Pulmonary artery endothelial cell (primary cell): ENCODE measurements at places on chromosomes 4 and X. TPM values are rescaled to one million over a fixed set of nuclear protein-coding genes. Genes with fewer than 3 reads are reported as not detected.

REST gene
- total RNA-seq, result 34.0 and 39.1 TPM in 2 replicates

DGKK gene
- under 0.01 TPM in 1 of 2 replicates, not detected in the other for total RNA-seq

BEX5 gene
- total RNA-seq, result 2.4 and 3.5 TPM in 2 replicates

GRCh38 chrX:95764972-95765451 is 919.6 kb upstream of the DIAPH2 start:
- DNase-seq, result no peak

DNA sequence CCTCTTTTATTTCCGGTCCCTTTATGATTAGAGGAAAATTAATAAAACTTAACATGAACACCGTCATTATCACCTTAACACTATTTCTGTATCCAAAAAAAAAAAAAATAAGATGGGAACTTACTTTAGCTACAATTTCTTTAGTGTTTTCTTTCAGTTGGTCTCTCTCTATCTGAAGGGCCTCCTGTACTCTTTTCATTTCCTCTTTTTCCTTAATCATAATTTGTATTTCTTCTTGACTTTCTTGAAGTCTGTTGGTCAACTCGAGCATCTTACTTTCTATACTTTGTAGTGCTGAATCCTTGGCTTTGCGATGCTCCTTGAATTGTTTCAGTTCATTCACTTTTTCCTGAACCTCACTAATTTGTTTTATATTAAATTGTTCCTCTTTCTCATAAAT is 45.3 kb upstream of the BDH2 start:
- no peak for DNase-seq

FMR1NB gene
- total RNA-seq, result not detected in 2 replicates

KIF4A gene
- 13.9 and 26.9 TPM in 2 replicates for total RNA-seq

ZAR1 gene
- not detected in 2 replicates for total RNA-seq

DNA sequence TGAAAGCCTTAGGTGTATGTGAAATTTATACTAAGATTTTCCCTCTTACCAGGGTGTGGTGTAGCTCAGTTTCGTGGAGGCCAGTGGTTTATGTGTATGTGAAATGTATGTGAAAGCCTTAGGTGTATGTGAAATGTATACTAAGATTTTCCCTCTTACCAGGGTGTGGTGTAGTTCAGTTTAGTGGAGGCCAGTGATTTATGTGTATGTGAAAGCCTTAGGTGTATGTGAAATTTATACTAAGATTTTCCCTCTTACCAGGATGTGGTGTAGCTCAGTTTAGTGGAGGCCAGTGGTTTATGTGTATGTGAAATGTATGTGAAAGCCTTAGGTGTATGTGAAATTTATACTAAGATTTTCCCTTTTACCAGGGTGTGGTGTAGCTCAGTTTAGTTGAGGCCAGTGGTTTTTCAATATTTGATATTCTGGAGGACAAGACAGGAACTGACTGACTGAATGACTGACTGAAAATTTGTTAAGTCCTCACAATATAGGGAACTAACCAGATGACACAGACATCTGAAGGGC is 143.7 kb downstream of the NEXMIF start:
- no peak for DNase-seq

DNA sequence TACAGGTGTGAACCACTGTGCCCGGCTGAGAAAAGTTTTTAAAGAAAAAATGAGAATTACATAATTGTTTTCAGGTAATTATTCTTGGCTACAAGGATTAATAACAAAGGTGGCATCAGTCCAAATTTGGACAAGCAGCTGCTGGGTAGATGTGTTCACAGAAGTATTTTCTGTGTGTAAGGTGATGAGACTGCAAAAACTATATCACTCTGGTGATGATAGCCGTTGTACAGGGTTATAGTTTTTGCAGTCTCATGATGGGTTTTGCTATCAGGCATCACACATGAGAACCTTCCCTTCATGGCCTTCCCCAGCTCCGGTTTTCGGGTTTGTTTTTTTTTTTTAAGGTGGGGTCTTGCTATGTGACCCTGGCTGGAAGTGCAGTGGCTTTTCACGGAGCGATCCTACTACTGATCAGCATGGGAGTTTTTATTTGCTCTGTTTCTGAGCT is 5.1 kb upstream of the SLC10A3 start:
- DNase-seq, result no peak

- no peak for DNase-seq
Observed at GRCh38 chr4:2893772-2894171, 50.1 kb downstream of the ADD1 start.
